ENCODE measurements at places on chromosomes 5 and 9.

DNA sequence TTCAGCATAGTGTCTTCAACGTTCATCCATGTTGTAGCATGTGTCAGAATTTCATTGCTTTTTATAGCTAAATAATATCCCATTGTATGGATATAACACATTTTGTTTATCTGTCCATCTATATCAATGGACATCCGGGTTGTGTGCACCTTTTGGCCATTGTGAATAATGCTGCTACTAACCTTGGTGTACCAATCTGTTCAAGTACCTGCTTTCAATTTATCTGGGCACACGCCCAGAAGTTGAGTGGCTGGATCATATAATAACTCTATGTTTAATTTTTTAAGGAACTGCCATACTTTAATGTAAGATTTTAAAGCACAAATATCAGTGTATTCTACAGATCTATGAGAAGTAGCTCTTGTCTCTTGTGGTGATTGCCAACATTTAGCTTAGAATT is 43.5 kb downstream of the SCAI start:
- no peak overlapping the region for H3K27ac ChIP-seq
- no peak for DNase-seq
- H3K36me3 ChIP-seq, result no peaks in the 10 kb centered on the region
- H3K4me3 ChIP-seq, result no peak overlapping the region

DNA sequence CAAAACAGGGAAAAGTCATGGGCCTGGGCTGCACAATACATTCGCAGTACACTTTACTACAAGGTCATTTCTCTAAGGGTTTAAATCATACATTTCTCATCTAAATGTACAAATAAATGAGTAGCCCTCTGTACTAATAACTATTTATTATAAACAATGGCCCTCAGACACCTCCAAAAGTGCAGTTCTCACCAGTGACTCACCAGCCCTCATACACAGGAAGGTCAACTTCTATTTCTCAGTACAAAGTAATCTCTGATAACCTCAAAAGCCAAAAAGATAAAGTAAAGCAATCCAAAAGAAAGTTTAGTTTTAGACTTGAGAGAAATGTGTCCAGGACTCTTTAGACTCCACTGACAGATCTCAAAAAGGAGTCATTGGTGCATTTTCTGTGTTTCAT is 1258.1 kb upstream of the CDH6 start:
- no peaks in the 10 kb centered on the region for H3K4me1 ChIP-seq
- H3K27ac ChIP-seq, result no peak overlapping the region
- no peaks in the 10 kb centered on the region for H3K27me3 ChIP-seq
- DNase-seq, result no peak
- no peaks in the 10 kb centered on the region for H3K36me3 ChIP-seq

DNA sequence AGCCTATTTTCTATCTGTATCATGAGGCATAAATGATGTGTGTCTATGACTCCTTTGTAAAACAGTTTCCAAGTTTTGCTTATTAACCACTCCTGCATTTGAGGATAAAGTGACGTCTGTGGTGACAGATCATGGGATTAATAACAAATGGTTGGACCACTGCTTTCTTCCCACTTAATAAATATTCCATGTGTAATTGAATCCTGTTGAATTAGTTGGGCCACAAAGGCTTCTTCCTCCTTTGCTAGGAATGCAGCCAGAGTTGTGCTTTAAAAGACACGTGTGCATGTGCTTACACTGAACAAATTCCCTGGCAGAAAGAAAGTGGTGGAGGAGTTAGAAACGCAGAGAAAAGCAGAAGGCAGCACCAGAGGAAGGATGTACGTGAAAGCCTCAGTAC is 150.2 kb downstream of the ACTBL2 start:
- DNase-seq, result no peak
- H3K4me1 ChIP-seq, result peaks cover 2% of the 10 kb centered on the region
- no peak overlapping the region for H3K4me3 ChIP-seq
- no peak overlapping the region for H3K27ac ChIP-seq
- H3K27me3 ChIP-seq, result no peaks in the 10 kb centered on the region

DNA sequence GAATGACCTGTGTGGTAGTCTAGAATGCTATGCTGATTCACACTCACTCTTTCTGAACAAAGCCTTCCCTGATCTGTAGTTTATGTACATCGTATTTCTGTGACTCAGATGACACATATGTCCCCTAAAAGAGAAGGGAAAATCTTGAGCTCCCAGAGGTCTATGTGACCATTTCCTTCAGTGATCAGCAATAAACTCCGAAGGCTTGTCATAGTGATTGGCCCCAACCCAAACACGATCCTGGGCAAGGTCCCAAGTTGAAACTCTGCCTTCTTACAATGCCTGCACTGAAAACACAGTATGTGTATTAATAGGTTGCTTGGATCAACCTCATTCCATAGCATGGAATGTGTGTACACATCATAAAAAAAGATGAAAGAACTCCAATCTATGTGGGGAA is 685.8 kb downstream of the MAT2B start:
- H3K4me1 ChIP-seq, result no peaks in the 10 kb centered on the region
- no peaks in the 10 kb centered on the region for H3K36me3 ChIP-seq
- H3K27me3 ChIP-seq, result no peaks in the 10 kb centered on the region

- no peak overlapping the region for H3K27ac ChIP-seq
- no peaks in the 10 kb centered on the region for H3K36me3 ChIP-seq
- H3K4me3 ChIP-seq, result no peak overlapping the region
- no peaks in the 10 kb centered on the region for H3K4me1 ChIP-seq
- no peak for DNase-seq
- H3K27me3 ChIP-seq, result no peaks in the 10 kb centered on the region
Observed at GRCh38 chr5:100472091-100472490, 63.1 kb upstream of the FAM174A start.

DNA sequence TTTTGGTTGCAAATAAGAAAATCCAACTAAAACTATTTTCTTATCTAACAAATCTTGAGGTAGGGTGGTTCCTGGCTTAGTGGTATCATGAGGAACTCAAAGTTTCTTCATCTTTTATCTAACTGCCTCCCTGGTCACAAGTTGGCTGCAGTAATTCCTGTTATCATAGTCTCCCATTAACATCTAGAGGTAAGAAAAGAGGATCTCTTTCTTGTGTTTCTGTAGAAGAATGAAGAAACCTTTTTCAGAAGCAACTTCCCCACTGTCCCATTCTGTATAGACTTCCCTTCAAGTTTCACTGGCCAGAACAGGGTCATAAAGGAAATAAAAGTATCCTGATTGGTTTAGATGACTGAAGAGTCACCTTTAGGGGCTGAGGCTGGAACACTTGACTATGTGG is 81.8 kb upstream of the ELL2 start:
- no peaks in the 10 kb centered on the region for H3K36me3 ChIP-seq
- H3K4me3 ChIP-seq, result no peak overlapping the region
- H3K4me1 ChIP-seq, result no peaks in the 10 kb centered on the region
- DNase-seq, result no peak
- no peaks in the 10 kb centered on the region for H3K27me3 ChIP-seq

DNA sequence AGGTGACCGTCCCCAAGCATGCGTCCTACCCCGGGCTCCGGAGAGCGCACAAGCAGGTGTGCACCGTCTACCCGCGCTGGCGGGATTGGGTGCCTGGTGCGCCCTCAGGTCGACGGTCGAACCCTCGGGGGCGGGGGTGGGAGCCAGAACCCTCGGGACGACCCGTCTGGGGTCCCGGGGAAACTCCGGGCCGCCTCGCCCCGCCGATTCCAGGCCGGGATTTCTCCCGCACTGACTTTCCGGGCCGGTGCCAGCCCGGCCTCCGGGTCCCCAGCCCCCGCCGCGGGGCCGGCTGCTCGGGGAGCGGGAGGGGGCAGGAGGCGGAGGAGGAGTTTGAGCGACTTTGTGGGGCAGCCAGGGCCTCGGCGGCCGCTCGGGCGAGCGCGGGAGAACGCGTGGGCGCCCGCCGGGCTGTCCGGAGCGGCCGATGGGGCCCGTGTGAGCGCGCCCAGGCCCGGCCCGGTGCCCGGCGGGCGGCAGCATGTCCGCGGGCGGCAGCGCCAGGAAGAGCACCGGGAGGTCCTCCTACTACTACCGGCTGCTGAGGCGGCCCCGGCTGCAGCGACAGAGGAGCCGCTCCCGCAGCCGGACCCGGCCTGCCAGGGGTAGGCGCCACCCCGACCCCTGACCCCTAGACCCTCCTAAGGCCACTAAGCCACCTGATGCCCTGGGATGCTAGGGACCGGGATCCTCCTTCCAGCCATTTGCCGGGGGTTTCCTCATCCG is at the start of gene DAB2IP:
Gene DAB2IP, plus strand, starts transcription at position 340 of the 726 bp plus-strand sequence. Its CDS starts 142 bp downstream, at position 482.
- no peak for DNase-seq
- H3K4me1 ChIP-seq, result peaks cover 29% of the 10 kb centered on the region
- H3K27ac ChIP-seq, result no peak within 1 kb of the TSS
- H3K4me3 ChIP-seq, result peak within 1 kb of the TSS; percentile 82
- H3K36me3 ChIP-seq, result no peaks in the 10 kb centered on the region

- no peaks in the 10 kb centered on the region for H3K4me1 ChIP-seq
- no peaks in the 10 kb centered on the region for H3K36me3 ChIP-seq
- no peak overlapping the region for H3K27ac ChIP-seq
- H3K27me3 ChIP-seq, result peaks cover 8% of the 10 kb centered on the region
Observed at GRCh38 chr9:37602817-37603216, 10.4 kb upstream of the TOMM5 start.

DNA sequence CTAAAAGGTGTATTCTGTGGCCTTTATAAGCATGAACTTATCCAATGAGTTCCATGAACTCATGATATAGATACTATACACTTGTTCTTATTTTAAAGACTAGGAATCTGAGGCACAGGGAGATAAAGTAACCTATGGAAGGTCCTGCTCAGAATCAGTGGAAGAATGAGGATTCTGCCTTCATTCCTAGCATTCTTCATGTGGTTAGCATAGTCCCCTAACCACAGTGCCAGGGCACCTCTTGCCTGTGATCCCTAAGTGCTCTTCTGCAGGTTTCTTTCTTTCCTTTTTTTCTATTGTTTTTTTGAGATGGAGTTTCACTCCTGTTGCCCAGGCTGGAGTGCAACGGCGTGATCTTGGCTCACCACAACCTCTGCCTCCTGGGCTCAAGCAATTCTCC is 174.1 kb downstream of the C9orf152 start:
- no peak for DNase-seq
- no peaks in the 10 kb centered on the region for H3K36me3 ChIP-seq
- H3K27me3 ChIP-seq, result no peaks in the 10 kb centered on the region
- no peak overlapping the region for H3K27ac ChIP-seq
- peaks cover 35% of the 10 kb centered on the region for H3K4me1 ChIP-seq

DNA sequence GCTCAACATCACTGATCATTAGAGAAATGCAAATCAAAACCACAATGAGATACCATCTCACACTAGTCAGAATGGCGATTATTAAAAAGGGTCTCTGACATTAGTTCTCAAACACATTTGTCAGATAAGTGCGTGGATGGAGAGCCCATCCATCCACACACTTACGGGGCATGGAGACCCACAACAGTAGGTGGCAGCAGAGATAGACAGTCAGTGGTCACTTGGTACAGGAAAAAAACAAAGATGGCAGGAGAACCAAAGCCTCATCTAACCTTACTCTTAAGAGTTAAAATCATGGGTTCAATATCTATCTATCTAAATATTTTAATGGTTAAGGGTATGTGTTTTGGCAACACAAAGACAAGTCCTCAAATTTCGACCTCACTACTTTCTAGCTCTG is 1378.7 kb upstream of the C9orf72 start:
- DNase-seq, result no peak
- no peak overlapping the region for H3K4me3 ChIP-seq
- H3K27ac ChIP-seq, result no peak overlapping the region
- no peaks in the 10 kb centered on the region for H3K27me3 ChIP-seq

DNA sequence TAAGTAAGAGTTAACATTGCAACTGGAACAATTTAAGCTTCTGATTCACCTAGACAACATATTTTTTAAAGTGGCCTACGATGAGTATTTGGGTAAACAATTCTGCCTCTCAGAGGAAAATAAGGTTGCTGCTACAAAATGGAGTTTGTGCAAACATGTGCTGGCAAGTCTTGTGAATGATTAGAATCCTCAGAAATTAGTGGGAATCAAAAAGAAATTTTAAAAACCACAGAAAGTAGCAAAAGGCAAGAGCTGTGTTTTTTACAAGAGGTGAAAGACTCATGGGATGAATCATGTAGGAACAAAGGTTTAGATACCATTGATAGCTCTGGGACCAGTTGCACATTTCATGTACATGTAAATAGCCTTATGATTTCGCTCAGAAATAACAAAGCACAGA is 561.6 kb downstream of the TAF11L14 start:
- no peaks in the 10 kb centered on the region for H3K27me3 ChIP-seq
- no peaks in the 10 kb centered on the region for H3K4me1 ChIP-seq
- DNase-seq, result no peak
- H3K27ac ChIP-seq, result no peak overlapping the region

DNA sequence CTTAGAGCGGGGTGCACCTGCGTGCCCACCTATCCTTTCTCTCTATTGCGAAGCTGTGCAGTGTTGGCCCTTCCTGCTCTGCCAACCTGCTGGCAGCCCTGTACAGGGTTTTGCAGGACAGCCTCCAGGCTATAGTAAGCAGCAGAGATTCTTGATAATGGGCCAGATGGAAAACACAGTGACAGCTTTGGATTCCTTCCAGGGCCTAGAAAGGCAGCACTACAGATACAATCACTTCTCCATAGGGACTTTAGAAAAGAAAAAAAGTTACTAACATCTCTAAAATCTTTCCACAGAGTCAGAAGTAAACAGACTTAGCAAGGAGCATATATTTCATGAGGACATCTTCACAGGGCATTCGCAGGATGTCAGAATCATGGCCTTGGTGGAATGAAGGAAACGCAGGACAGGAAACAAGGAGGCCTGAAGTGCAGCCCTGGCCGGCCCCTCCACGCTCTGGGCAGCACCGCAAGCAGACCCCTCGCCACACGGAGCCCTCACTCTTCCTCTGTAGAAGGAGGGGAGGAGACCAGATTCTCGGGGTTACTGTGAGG is 172.1 kb upstream of the GAS1 start:
- peak overlapping the region; percentile 50 for H3K27ac ChIP-seq
- H3K4me1 ChIP-seq, result peaks cover 26% of the 10 kb centered on the region
- H3K4me3 ChIP-seq, result no peak overlapping the region

DNA sequence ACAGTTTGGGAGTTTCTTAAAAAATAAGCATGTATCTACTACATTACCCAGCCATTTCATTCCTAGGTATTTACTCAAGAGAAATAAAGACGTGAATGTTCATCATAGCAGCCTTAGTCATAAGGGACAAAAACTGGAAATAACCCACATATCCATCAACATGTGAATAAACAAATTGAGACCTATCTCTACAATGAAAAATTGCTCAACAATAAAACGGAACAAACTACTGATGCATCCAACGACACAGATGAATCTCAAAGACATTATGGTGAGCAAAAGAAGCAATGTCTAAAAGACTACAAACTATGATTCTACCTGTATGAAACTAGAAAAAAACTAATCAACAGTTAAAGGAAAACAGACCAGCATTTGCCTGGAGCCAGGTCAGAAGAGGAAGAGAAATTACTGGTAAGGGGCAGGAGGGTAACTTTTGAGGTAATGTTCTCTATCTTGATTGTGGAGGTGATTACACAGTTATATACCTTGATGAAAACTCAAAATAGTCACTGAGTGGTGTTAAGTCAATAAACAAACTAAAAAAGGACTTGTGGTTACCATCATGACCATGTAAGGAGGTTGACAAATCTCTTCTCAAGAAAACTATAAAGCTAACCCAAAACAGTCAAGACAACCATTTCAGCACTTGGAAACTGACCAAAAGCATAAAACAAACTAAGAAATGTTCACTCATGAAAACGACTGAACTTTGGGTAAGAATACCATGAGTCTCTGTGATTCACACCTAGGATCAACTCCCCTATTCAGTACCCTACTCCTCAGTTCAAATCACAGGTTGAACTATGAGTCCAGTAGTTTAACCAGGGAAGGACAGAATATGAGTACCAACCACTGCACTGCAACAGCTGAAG is 10.4 kb downstream of the UIMC1 start:
- H3K36me3 ChIP-seq, result no peaks in the 10 kb centered on the region
- no peaks in the 10 kb centered on the region for H3K27me3 ChIP-seq
- DNase-seq, result no peak
- no peak overlapping the region for H3K27ac ChIP-seq
- peaks cover 19% of the 10 kb centered on the region for H3K4me1 ChIP-seq

- no peaks in the 10 kb centered on the region for H3K36me3 ChIP-seq
- H3K4me3 ChIP-seq, result no peak overlapping the region
- no peaks in the 10 kb centered on the region for H3K4me1 ChIP-seq
- H3K27ac ChIP-seq, result no peak overlapping the region
Observed at GRCh38 chr9:117103438-117104110, 311.3 kb downstream of the ASTN2 start.
